ENCODE measurements at places on chromosomes 2 and 18.

DNA sequence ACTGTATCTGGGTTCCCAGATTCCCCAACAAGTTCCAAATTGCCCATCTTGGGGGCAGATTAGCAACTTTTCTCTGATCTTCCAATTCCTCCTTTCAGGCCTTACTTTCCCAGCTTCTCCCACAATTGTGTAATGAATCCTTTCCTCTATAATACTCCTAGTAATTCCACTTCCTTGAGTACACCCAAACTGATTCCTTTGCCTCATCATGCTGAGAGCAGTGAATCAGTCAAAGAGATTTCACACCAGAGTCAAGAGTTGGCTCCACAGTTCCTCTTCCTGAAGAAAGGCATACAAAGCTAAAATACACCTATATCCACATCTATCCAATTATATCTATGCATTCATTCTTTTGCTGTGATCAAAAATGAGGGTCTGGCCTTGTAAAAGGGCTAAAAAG is 28.6 kb upstream of the DAPL1 start:
- no peak for DNase-seq

DNA sequence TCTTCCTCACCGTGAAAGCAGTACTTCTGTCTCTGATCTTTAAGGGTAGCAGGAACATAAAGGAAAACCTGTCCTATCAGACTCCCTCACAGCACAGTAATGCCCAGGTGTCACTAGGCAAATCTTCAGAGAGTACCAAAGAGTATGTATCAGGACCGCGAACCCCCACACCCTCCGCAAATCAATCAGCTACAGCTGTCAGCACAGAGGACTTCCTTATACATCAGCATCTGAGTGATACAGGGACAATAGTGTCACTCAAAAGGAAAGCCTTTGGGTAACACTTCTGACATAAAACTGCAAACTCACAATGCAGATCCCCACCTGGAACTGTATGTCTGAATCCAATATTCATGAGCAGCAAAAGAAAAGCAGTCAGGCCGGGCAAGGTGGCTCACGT is 2.6 kb downstream of the AFG3L2 start:
- no peak for DNase-seq

GRCh38 chr2:102141970-102142828 is at the start of gene IL1R1:
TSS of gene IL1R1 (plus strand) at chr2:102142746. CDS start at chr2:102157725, 14,979 bp downstream.
- no peak for DNase-seq

DNA sequence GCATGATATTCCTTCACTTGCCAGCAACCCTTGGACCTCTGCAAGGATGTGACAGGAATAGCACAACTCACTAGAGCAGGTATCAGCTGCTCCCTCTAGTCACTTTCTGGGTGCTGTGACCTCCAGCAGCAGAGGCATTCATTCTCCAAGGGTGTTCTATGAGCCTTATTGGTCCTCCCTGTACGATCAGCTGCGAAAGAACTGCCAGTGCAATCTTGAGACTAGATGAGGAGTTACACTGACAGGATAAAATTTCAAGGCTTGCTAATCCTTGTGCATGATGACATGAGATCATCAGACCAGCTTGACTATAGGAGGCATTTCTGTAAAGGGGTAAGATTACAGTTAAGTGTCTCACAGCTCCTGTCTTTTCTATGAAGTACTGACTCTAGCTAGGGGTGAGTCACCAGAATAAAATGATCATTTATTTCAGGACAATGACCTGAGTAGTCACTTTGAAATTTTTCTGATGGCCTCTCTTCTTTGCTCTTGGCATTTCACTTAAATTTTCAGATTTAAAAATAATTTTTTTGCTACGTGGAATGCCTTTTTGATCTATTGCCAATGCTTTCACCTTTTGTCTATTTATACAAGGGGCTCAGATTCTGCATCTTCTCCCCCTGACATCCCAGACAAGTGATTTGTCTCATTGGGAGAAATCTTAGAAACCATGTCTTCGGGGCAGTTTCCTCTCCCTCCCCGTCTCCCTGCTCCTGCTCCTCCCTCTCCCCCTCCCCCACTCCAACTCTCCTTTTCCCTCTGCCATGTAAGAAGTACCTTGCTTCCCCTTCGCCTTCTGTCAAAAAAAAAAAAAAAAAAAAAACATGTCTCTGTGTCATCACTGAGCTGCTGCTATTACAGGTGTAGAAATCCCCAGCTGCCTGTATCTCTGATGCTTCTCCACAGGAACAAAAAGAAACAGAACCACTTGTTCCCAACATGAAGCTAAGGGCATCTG is 49.2 kb upstream of the FRZB start:
- DNase-seq, result no peak

GRCh38 chr18:8848541-8848940 is 143.2 kb downstream of the MTCL1 start:
- DNase-seq, result no peak

GRCh38 chr2:197615016-197615652 is 60.3 kb downstream of the RFTN2 start:
- no peak for DNase-seq

- DNase-seq, result no peak
Measured at GRCh38 chr2:135164431-135164830, 112.3 kb downstream of the RAB3GAP1 start.

DNA sequence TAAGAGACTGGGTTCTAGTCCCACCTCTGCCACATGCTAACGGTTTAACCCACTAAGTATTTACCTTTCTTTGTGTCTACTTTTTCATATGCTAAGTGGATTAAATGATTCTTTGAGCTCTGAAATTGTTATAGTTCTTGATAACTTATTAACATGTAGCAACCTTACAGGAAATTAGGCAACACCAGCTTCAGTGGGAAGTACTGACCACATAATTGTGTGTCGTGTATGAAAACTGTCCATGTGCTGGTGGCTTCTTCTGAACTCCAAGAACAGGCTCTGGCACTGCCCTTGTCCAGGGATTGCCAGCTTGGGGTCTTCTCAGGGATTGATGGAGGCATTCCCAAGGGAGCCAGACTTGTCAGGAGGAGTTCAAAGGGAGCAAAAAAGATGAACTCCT is 427.7 kb downstream of the TGIF1 start:
- DNase-seq, result no peak

DNA sequence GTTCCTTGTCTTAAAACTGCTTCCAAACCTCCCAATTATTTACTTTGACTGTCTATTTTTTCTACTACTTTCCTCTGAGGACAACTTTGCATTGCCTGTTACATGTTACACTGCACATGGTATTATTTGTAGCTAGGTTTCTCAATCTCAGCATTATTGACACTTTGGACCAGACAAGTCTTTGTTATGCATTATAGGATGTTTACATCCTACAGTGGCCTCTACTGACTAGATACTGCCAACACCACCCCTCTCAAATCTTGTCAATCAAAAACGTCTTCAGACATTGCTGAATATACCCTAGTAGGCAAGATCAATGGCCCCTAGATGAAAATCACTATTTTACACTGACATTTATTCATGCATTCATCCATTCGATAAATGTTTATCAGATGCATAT is 129.6 kb upstream of the DNAJC10 start:
- no peak for DNase-seq

GRCh38 chr2:88131201-88131998 is 3.5 kb upstream of the FABP1 start:
- no peak for DNase-seq

GRCh38 chr2:223365158-223365679 is 236.9 kb downstream of the SCG2 start:
- DNase-seq, result no peak

DNA sequence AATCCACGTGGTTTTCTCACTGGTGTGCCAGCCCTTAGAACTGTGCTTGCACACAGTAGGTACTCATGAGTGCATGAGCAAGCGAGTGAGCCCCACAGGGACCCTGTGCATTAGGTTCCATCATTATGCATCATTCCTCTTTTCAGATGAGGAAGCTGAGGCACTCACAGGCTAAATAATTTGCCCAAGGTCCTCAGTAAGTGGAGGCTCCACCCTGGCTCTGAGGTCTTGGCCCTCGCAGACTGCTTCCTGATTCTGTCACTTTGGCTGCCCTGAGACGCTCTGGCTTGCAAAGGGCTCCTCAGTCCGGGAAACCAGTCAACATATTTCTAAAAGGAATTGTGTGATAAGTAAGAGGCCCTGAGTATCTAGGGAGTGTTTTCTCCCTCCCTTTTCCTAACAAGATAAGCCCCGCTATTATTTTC is 71.7 kb downstream of the IL1R2 start:
- DNase-seq, result no peak

GRCh38 chr2:216698293-216698692 is 2.9 kb upstream of the IGFBP5 start:
- no peak for DNase-seq

DNA sequence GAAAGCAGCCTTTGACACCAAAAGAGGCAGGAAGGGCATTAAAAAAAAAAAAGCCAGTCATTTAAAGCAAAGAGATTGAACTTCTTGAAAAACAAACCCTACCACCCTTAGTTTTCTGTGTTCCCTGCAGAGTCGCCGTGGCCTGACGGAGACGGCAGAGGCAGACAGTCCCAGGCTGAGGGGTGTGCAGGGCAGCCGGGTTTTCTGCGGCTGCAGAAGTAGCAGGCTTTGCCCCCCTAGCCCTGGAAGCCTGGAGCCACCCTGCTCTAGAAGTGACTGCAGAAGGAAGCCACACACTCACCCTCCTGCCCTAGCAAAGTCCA is 2.8 kb downstream of the INPP5D start:
- no peak for DNase-seq

- DNase-seq, result no peak
Measured at GRCh38 chr2:20439503-20439902, 7.4 kb upstream of the RHOB start.

DNA sequence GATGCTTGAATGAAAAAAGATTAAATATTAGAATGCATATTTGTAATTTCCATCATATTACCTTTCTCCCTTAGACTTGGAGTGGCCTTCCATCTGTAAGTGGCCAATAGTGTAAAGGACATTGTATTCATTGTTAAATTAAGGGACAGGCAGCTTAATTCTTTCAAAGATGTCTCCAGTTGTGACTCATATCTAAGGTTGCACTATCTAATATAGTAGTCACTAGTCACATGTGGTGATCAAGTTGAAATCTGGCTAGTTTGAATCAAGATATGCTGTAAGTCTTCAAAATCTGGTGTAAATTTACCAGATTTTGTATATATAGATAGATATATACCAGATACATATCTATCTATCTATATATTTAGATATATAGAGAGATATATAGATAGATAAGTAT is 52.4 kb upstream of the AGPS start:
- DNase-seq, result no peak

DNA sequence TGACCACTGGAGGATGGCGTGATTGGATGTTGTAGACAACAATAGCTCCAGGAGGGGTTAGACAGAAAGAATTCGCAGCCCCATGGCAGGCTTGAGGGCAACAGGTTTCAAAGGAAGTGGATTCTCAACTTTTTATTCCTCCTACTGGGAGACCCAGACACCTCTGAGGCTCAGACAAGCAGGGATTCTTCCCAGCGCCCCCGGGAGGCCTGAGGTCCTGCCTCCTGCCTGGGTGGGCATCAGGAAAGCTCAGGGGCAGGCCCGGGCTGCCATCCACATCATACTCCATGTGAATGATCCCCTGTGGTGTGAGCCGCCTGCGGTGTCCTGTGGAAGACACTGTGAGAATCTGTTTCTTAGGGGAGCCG is 203.5 kb downstream of the CYP26B1 start:
- no peak for DNase-seq

GRCh38 chr18:10705786-10706185 is 180.0 kb downstream of the NAPG start:
- no peak for DNase-seq

DNA sequence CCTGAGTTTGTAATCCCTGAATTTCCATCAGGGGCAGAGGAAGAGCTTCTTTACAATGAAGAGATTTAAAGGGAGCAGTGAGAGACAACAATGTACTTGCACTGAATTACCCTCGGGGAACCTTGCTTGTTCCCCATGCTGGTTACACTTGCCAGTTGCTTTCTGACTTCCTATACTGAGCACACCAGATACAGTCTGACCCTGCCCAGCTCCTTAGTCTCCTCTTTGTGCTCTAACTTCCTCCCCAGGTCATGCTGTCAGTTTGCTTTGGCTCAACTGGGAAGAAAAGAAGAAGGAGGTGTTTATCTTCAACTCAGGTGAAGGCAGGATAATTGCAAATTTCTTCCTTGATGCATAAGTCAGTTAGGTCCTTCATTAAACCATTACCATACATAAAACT is 658.4 kb downstream of the NYAP2 start:
- no peak for DNase-seq

DNA sequence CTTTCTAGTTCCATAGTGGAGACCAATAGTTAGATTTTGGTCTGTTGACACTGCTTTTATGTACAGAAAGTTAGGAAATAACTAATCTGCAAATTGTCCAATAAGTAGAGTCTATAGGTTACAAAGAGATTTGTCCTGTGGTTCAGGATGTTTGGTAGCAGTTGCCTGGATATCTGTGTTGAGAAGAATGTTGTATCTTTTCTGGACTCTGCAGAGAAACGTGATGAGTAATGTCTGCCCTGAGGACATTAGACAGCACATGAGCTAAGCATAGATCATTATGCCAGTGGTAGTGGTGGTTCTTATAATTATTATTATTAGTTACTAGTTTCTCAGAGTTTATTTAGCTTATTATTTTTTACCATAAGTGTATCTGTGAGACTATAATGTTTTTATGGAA is 65.8 kb downstream of the ANKRD62 start:
- no peak for DNase-seq

- no peak for DNase-seq
Measured at GRCh38 chr2:70498054-70498453, 55.6 kb downstream of the TGFA start.

GRCh38 chr2:96954011-96954846 is 32.2 kb downstream of the FAM178B start:
- DNase-seq, result no peak

GRCh38 chr2:35508601-35509000 is 847.0 kb upstream of the CRIM1 start:
- no peak for DNase-seq

DNA sequence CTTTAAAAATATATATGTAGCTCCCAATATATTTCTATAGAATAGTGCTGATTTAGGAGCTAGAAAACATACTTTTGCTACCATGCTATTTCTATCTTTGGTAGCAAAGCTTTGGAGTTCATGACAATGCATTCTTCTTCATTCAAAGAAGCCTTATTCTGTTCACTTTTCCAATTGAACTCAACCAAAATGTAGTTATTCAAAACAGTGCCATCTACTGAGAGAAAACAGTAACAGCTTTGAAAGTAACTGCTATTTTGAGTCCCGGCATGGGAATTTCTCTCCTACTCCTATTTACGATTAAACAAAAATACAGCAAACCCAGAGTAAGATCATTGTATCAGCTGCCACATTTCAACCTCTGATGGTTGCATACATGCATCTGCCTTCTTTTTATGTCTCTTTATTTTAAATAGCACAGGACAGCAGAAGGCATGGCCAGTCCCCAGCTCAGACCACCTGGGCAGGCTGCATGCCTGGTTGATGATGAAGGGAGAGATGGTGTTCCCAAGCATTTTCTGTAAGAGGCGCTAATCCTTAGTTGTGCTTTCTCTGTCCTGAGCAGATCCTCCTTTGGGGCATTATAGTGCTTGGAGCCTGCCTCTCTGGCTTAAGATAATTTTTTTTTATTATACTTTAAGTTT is 69.7 kb upstream of the SULT1C3 start:
- no peak for DNase-seq

GRCh38 chr2:240149943-240150784 is 9.7 kb upstream of the OTOS start:
- DNase-seq, result peak; percentile 89

- DNase-seq, result no peak
Measured at GRCh38 chr18:36381075-36381474, 83.6 kb downstream of the FHOD3 start.

GRCh38 chr2:240205772-240206171 is 65.3 kb upstream of the OTOS start:
- no peak for DNase-seq

- DNase-seq, result no peak
Measured at GRCh38 chr18:2729757-2730156, 74.2 kb downstream of the SMCHD1 start.

- peak; percentile 64 for DNase-seq
Measured at GRCh38 chr18:3771121-3771971, 321.4 kb downstream of the TGIF1 start.

All from D721Med (cell line).